ENCODE measurements at places on chromosomes 2 and 18.

- DNase-seq = no peak
Measured at GRCh38 chr2:26459991-26460612, 17.8 kb downstream of the OTOF start.

GRCh38 chr2:232659359-232659758 lies 26.0 kb downstream of the EFHD1 start:
- DNase-seq = no peak

DNA sequence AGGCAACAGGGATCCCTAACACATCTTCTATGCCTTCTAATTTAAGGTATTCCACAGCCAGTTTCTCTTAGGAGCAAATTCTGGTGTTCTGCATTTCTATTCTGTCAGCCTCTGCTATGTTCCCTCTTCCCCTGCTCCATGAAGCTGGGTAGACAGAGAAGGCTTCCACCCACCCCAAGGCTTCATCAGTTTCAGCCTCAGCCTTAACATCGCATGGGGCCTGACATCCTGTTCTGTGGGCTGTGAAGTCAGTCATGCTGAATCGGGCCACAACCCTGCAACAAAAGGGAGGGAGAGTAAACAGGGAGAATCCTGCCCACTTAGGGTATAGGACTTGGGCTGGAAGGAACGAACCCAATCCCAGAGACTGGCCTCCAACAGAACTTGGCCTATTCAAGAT lies 70.6 kb upstream of the PPM1B start:
- DNase-seq = no peak

DNA sequence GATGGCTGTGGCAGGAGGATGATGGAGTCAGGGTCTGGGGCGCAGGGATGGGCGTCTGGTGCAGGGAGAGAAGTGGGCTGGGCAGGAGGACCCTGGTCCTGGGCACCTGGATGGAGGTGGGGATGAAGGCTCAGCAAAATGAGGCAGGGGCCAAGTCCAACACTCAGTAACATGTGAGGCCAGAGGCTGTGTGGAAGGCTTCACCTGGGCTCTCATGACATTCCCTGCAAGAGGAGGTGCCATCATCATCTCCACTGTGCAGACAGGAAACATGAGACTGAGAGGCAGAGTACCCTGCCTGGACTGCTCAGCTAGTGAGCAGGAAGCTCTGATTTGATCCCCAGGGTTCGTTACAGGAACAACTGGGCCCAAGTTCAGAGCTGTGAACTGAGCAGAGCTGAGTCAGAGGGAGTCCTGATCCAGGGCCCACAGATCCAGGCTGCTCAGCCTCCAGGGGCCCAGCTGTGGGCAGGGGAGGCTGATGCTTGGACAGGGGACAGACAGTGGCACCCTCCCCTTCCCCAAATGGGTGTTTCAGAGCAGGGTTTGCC lies 36.9 kb downstream of the HJURP start:
- DNase-seq = no peak

GRCh38 chr2:229701716-229702115 lies 12.6 kb downstream of the DNER start:
- DNase-seq = no peak

- no peak for DNase-seq
Measured at GRCh38 chr2:37774976-37775907, 103.8 kb upstream of the CDC42EP3 start.

GRCh38 chr2:157414050-157414449 lies 29.8 kb downstream of the CYTIP start:
- DNase-seq = no peak

GRCh38 chr2:169823996-169824372 lies 721 bp downstream of the METTL5 start:
- DNase-seq = no peak

DNA sequence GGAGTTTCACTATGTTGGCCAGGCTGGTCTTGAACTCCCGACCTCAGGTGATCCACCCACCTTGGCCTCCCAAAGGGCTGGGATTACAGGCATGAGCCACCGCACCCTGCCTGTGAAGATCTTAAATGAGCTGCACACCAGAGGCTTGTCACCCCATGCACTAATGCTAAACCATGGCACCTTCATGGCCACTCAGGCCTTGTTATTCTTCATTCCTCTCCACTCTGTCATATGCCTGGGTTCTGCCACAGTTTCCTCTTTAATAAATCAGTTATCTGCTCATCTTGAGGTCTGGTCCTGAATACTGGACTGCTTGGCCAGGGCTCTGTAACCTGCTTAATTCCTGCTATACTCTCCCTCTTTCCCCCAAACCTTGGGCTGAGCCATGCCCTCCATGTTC lies 303.9 kb upstream of the FBXO11 start:
- DNase-seq = no peak

- no peak for DNase-seq
Measured at GRCh38 chr2:44744961-44745892, 196.3 kb upstream of the SIX3 start.

- no peak for DNase-seq
Measured at GRCh38 chr2:168495524-168495923, 39.5 kb downstream of the CERS6 start.

GRCh38 chr2:73109431-73110167 lies 3.1 kb downstream of the RAB11FIP5 start:
- no peak for DNase-seq

DNA sequence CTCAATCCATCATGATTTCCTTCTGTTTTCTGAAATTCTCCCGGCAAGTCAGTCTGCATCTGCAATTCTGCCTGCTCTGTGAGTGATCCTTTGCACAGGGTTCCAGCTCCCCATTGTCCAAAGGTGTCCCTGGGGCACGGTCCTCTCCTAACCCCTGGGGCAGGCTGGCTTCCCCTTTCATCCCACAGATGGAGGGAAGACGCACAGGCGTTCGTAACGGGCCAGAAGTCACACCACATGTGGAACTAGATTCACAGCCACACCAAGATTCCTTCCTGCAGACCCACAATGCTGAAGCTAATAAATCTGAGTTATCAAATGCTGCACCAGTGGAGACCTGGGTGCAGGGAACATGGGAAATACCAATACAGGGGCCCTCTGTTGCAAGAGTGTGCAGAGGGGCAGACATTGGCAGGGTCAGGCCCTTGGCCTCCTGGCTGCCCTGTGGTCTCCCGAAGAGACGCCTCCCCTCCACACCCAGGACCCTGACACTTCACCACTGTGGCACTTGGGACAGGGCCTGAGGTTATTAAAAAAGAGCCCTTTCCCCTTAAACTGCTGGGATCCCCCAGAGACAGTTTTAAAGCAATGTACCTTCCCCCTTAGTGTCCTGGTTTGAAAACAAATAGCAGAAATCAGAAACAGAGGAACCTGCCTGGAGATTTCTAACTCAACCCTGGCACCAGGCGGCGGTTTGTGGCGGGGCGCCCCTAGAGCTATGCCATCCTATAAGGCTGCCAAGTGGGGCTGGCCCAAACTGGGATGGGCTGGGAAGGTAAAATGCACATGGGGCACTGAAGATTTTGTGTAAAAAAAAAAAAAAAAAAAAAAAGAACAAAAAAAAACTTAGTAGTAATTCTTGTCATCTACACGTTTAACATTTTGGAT lies 15.4 kb downstream of the ZNF516 start:
- no peak for DNase-seq

GRCh38 chr2:26580151-26580550 lies 61.0 kb downstream of the CIB4 start:
- DNase-seq = no peak

GRCh38 chr2:74206180-74206688 lies 7.8 kb downstream of the MTHFD2 start:
- no peak for DNase-seq

- no peak for DNase-seq
Measured at GRCh38 chr18:56565551-56566345, 72.6 kb downstream of the TXNL1 start.

- no peak for DNase-seq
Measured at GRCh38 chr2:104889291-104889959, 35.5 kb downstream of the POU3F3 start.

- no peak for DNase-seq
Measured at GRCh38 chr2:223058952-223059716, 7.1 kb downstream of the KCNE4 start.

DNA sequence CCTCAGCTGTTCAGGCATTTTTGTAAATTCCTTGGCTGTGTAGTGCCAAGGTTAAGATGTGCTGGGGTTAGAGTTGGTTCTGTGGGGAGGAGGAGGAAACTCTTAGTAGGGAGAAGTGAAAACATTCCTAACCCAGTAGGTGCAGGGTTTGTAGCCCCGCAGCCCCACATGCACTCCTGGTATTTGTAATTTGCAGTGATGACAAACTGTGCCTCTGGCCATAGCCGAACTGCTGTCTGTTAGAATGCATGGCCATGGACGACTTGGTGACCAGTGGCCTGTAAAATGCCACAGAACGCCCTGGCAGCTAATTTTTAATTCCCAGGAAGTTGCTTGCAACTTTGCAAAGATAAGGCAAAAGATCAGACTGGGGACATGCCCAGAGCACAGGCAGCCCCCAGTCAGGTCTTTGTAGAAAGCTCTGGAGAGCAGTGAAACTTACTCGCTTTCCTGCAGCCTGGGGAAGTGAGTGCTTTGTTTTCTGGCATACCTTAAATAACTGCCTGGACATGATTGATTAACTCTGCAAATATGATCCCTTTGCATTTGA lies 38.4 kb downstream of the LYPD6B start:
- no peak for DNase-seq

- peak; percentile 2 for DNase-seq
Measured at GRCh38 chr2:120253021-120253882, 600 bp downstream of the RALB start.

DNA sequence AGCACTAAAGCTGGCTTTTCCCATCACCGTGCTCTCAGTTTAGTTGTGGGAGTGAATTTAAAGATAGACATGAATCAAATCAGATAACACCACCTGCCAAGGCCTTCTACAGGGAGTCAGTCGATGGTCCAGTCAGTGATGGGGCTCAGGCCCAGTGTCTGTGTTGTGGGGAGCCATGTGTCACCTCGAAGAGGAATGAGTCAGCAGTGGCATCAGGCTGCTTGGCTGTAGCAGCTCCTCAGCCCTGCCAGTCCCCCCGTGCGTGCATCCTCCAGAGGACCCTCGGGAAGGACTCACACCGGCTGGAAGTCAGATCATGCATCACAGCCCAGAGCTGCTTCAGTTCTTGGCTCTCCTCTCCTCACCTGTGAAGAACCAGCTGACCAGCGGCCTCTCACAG lies 420.4 kb upstream of the RAB6C start:
- DNase-seq = no peak

GRCh38 chr2:225737556-225737955 lies 338.0 kb downstream of the NYAP2 start:
- no peak for DNase-seq

DNA sequence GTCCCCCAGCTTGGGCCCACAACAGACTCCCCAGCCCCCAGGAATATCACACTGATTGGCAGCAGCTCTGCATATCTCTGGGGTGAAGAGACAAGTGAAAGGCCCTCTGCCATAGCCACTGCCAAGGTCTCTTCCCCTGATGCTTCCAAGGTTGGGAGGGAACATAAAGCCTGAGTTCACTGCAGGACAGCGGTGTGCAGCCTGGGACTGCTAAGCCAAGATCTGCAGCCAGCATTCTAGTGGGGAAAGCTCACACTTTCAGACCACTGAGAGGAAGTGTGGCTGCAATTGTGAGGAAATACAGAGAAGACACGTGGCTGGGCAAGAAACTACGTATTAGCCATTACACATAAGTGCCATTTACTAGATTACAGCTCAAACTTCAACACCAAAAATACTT lies 100.7 kb downstream of the MAIP1 start:
- no peak for DNase-seq

GRCh38 chr2:36469710-36470109 lies 114.1 kb downstream of the CRIM1 start:
- no peak for DNase-seq

DNA sequence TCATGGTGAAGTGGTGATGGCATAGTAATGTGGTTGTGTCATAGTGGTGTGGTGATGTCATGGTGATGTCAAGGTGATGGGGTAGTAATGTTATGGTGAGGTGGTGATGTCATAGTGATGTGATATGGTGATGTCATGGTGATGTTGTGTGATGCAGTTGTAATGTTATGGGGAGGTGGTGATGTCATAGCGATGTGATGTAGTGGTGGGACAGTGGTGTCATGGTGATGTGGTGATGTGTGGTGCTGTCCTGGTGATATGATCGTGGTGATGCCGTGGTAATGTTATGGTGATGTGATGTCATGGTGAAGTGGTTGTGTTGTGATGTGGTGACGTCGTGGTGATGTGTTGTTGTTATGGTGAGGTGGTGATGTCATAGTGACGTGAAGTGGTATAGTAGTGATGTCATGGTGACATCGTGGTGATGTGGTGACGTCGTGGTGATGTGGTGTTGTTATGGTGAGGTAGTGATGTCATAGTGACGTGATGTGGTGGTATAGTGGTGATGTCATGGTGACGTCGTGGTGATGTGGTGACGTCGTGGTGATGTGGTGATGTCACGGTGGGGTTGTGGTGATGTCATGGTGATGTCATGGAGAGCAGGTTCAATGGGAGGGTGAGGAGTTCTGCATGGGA lies 242.7 kb upstream of the MYT1L start:
- no peak for DNase-seq

Data from NCI-H1436 treated with DMSO at 0.1 percent for 48 hours (cell line).